ENCODE measurements at places on chromosomes 11 and 22.

DNA sequence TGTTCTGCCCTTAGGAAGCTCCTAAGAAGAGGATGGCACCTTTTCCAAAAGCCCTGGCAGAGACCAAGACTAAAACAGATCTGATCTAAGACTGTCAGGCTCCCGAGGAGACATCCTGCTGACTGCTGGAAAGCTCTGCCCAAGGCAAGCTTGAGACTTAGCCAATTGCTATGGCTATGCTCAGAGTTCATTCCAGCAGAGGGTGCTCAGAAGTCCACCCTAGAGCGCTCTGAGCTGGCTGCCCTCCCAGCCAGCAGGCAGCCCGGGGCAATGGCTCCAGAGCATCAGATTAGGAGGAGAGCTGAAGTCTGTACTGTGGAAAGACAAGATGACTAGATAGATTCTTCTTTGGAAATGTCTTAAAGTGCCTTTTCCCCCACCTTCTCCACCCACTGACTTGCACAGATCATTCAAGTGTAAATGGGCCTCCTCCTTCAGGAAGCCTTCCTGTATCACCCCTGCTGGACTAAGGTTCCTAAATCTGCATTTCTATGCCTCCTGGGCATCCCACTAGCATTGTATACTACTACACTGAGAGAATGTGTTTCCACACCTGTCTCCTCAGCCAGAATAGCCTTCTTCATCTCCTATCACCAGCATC, 23.4 kb downstream of the LRRC55 start:
- DNase-seq = peak; percentile 57

DNA sequence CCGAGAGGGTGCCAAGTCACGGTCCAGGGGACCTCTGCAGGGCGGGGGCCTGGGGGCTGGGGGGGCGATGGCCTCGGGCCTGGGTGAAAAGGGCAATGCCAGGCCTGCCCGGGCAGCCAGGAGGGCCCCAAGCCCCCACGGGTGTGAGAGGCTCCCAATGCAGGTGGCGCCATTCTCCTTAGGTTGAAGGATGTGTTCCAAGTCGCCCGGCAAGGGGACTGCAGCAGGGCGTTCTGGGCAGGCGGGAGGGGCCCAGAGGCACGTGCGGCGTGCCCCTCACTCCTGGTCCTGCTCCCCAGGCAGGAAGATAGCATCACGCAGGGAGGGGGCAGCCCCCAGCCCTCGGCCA, 730 bp upstream of the TNNI2 start:
- DNase-seq = no peak

DNA sequence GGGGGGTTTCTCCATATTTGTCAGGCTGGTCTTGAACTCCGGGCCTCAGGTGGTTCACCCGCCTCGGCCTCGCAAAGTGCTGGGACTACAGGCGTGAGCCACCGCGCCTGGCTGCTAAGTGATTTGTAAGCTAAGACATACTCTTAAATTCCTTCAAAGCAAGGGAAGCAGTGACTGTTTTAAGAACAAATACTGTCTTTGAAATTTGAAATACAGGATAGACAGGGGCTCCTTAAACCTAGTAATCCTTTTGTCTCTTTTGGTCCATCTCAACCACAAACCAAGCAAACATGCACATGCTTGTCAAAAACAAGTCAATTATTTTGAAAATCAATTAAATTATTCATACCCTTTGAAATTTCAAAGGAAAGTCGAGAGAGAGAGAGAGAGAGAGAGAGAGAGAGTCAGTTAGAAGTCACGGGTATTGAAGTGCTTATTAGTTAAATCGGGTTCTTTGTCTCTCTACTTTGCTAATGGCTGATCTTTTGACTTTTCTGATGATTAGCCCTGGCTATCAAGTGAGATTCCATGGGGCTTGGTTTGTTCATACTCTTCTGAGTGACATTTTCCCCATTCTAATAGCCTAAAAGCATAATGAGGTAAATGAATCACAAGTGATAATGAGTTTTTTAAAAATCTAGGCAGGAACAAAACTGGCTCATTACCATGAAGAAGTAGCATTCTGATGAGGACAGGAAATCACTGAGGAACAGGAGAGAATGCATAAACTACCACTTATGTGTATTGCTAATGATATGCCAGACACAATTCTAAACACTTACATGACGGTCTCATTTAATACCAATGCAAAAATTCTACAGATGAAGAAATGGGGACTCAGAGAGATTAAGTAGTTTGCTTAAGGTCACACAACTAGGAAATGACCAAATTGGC, 48.0 kb downstream of the MCHR1 start:
- no peak for DNase-seq

GRCh38 chr22:31537019-31537535, 40.7 kb downstream of the SFI1 start:
- no peak for DNase-seq

- no peak for DNase-seq
Observed at GRCh38 chr22:31446208-31446607, 43.4 kb downstream of the EIF4ENIF1 start.

GRCh38 chr11:32821517-32821916, 8.2 kb upstream of the PRRG4 start:
- no peak for DNase-seq

DNA sequence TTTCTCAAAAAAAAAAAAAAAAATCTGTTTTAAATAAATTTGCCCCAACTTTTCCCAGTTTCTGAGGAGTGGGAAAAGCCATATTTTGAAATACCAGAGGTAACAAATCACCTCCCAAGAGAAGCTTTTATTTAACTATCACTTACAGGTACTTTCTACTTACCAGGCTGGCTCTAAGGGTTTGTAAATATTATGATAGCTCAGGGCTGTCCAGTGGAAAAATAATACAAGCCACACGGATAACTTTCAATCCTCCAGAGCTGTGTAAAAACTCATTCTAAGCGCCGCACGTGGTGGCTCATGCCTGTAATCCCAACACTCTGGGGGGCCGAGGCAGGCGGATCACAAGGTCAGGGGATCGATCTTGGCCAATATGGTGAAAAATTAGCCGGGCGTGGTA, 5.6 kb upstream of the SEC14L4 start:
- DNase-seq = peak; percentile 13

DNA sequence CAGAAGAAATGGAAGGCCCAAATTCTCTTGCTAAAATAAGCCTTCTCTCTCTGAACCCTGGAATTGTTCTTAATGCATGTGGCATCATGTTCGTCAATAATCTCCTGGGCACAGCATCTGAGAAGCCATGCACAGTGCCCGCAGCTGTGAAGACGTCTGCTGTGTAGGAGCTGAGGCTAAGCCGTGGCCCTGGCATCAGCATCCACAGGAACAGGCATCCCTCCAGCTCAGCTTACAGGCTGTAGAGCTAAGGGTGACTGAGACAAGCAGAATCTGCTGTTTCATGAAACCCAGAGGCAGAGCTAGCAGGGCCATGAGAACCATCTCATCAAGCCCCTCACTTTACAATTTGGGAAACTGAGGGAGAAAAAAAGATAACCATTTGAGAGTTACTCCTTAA, 60.6 kb downstream of the SEZ6L start:
- no peak for DNase-seq

DNA sequence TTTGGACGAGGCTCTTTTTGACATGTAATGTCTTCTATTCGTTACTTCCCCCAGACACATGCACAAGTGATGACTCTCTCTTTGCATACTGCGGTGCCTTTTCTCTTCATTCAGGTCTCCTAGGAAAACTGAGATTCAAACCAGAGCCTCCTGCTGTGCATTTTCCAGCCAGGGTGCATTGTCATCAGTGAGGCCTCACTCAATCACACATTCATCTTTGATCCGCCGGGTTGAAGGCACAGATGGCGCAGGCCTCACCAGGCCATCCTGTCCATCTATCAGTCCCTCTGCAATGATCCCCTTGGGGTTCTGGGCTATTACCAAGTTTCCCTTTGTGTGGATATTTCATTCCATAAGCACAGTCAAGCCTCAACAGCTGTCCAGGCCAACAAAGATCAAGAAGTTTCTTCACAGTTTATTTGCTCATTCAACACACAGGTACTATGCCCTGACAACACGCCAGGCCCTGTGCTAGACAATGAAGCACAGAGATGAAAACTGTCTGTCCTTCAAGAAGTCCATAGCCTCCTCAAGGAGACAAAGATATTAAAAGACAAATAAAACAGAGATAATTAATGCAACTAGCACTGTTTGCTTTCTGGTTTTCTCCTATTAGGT, 107.8 kb downstream of the LARGE1 start:
- no peak for DNase-seq

GRCh38 chr11:121134741-121135312, 33.8 kb downstream of the TECTA start:
- DNase-seq = no peak

GRCh38 chr11:35932681-35933319, 11.1 kb upstream of the LDLRAD3 start:
- DNase-seq = no peak

DNA sequence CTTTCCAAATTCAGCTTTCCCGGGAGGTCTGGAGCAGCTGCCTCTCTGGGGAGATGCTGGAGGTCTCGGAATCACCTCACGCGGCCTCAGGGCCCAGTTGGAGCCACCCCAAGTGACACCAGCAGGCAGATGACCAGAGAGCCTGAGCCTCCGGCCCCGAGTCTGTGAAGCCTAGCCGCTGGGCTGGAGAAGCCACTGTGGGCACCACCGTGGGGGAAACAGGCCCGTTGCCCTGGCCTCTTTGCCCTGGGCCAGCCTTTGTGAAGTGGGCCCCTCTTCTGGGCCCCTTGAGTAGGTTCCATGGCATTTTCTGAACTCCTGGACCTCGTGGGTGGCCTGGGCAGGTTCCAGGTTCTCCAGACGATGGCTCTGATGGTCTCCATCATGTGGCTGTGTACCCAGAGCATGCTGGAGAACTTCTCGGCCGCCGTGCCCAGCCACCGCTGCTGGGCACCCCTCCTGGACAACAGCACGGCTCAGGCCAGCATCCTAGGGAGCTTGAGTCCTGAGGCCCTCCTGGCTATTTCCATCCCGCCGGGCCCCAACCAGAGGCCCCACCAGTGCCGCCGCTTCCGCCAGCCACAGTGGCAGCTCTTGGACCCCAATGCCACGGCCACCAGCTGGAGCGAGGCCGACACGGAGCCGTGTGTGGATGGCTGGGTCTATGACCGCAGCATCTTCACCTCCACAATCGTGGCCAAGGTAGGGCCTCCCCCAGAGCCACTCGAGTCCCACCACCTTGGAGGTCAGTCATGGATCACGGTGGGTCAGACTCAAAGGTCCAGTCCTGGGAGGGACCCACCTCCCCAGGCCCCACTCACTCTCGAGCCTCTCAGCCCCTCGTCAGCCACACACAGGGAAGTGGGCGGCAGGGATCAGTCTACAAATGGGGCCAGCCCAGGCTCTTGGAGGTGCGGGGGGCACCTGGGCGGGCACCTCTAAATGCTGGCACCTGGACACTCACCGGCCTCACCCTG, 525 bp downstream of the SLC22A12 start:
- DNase-seq = no peak

DNA sequence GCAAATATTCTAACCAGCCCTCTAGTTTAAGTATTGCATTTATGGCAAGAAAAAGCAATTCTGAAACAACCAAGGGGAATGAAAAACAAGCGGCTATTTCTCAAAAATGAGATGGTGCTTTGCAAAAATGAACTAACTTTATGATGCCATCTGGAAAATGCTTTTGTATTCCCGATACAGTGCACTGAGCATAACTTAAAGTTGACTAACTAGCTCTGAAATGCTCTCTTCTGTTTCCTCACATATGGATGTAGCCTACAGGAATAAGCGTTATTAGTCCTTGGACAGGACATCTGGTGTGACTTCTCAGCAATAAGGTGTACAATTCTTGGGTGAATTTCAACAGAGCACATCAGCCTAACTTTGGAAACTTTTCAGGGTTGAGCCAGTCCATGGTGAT, 228.2 kb upstream of the DDI1 start:
- DNase-seq = no peak

DNA sequence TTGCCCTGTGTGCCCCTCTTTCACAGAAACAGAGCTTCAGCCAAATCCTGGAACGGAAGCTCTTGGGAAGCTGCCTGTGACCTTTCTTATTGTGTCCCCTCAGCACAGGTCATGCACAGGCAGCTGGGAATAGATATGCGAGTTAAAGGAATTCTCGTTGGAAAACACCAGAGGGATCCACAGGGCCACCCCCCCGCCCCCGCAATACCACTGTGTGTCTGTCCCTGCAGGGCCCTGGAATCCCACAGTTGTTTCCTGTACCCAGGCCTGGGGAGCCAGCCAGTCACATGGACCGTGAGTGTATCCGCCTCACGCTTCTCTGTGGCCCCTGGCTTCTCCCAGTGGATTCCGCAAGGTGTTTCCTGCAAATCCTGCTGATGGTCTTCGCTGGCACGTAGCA, 29.0 kb downstream of the TIMP3 start:
- DNase-seq = peak; percentile 38

- no peak for DNase-seq
Observed at GRCh38 chr22:41648432-41648831, 27.3 kb downstream of the XRCC6 start.

GRCh38 chr11:91790346-91791170, 434.1 kb upstream of the FAT3 start:
- no peak for DNase-seq

Data from H9 (cell line).